Activated naive CD8-positive, alpha-beta T cell treated with anti-CD3 and anti-CD28 coated beads for 36 hours (primary cell): ENCODE measurements at places on chromosomes 7 and 10.

GRCh38 chr7:90320801-90321494 is at the start of gene FAM237B:
FAM237B (minus strand) TSS chr7:90321304; CDS start chr7:90319748, 1,556 bp downstream.
- DNase-seq: peak; percentile 20

DNA sequence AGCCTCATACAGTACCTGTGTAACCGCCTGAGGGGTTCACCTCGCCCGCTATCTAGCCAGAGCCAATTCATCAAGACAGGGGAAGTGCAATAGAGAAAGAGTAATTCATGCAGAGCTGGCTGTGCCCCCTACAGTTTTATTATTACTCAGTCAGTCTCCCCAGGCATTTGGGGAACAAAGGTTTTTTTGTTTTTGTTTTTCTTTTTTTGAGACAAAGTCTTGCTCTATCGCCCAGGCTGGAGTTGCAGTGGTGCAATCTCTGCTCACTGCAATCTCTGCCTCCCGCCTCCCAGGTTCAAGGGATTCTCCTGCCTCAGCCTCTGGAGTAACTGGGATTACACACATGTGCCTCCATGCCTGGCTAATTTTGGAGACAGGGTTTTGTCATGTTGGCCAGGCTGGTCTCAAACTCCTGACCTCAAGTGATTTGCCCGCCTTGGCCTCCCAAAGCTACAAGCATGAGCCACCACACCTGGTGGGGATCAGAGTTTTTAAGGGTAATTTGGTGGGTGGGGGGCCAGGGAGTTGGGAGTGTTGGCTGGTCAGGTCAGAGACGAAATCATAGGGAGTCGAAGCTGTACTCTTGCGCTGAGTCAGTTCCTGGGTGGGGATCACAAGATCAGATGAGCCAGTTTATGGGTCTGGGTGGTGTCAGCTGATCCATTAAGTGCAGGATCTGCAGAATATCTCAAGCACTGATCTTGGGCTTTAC is 116.5 kb downstream of the MARCHF5 start:
- DNase-seq: no peak

DNA sequence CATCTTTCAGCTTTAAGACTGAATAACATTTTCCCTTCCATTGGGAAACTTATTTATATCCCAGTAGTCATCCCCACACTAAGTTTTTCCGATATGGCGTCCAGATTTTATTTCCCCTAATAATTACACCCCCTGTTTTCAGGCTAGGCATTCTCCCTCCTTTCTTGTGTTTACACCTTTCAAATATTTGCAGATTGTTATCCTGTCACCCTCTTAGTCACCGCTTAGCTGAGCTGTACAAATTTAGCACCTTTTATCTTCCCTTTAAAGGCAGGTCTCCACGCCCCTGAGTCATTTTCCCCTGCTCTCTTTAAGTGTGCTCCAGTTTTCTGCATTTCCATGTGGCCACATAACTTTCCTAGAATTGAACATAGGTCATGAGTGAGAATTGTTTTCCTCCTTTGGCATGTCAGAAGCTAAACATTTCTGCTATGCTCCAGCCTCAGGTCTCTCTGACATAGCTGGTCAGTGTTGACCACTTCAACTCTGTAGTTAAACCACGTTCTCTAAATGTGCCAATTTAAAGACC is 47.4 kb downstream of the LRRC4 start:
- DNase-seq: no peak

DNA sequence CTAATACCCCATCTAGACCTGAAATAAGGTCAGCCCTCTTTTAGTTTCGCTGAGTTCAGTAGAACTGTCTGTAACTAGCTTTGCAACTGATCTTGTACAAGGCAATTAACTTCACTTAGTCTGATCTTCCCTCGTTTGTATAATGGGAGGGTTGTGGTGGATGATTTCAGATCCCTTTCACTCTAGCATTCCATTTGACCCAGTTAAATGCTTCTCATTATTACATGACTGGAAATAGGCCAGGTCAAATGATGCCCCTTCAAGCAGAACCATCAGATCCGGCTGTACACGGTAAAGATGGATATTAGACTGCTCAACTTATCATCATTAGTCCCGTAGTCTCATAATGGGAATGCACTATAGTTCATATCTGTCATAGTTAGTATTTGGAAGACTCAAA is 1009.0 kb downstream of the LRMDA start:
- DNase-seq: no peak

GRCh38 chr10:112955582-112956421 is 5.8 kb downstream of the TCF7L2 start:
- no peak for DNase-seq

GRCh38 chr10:37992083-37992482 is 15.6 kb upstream of the ZNF25 start:
- no peak for DNase-seq

GRCh38 chr10:12077580-12078180 is 8.9 kb downstream of the DHTKD1 start:
- DNase-seq: no peak

DNA sequence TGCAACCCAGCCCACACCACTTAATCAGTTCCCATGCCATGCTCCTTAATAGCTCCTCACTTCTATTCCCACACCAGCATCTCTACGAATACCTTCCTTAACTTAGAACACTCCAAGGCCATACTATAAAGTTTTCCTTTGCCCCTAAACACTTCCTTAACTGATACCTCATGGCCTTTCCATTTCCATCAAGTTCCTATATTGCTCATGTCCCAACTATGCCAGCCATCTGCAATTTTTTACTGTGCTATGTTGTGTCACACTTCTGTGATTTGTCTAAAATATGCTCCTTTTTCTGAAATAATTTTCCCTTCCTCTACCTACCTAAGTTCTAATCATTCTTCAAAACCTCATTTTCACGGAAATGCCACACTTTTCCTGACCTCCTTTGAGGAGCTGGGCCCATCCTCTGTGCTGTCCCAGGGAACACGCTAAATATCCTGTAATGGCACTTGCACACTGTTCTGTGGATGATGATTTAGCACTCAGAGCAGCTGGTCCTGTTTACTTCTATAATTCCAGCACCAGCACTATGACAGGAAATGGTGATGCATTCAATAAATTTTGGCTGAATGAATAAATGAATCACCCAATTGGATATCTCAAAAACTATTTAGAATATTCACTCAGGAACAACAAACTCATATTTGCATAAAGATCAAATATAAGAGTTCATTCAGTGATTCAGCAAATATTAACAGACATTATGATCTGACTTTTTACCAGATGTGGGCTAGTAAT is 266.5 kb upstream of the HGF start:
- no peak for DNase-seq

- no peak for DNase-seq
Measured at GRCh38 chr7:130506358-130506757, 14.5 kb downstream of the MEST start.

- no peak for DNase-seq
Measured at GRCh38 chr7:87361320-87361719, 15.9 kb downstream of the CROT start.

DNA sequence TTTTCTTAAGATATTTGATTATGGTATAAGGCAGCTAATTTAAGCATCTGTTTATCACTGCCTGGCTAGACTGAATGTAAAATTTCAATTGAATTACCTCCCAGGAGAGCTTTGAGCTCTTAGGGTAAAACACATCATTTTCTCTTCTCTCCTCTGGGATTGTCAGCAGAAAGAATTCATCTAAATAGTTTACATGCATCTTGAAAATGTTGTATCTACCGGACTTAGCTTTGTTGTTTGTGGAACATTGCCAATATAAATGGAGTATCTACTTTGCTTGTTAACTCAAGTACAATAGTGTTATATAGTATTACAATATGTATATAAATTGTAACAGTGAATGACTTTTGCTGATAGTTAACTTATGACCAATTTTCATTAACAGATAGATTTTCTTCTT is 73.3 kb downstream of the TAF3 start:
- DNase-seq: no peak

DNA sequence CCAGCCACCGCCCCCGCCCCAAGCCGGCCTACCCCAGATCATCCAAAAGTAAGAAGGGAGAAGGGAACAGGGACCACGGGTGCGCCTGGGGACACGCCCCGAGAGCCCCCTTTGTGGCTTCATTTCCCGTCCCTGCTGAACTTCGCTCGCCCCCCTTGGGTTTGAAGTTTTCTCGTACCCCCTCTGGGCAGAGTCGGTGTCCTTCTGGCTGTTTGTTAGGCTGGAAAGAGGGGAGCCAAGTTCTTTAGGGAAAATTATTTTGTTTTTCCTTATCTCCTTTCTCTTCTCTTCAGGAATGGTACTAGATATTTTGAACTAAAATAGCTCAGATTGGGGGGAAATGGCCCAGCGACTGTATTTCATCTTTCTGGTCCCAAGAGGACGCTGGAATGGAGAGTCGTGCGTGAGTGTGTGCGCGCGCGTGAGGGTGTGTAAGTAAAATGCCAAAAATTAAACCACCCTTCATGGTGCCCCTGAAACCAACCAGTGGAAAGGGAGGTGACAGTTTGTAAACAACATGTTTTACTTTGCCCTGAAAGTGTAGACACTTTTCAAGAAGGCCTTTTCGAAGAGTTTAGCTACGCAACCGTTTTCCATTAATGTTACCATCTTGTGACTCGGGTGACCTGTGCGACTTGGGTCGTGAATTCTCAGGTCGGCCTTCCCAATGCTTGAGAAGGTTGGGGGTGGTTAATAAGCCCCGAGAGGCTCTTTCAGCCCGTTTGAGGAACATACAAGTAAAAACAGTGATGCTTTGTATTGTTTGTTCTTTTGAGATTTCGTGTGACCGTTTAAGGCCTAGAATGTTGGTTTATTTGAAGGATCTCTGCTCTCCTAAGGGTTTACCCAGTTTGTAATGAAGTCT is 694 bp downstream of the RBM20 start:
- no peak for DNase-seq

DNA sequence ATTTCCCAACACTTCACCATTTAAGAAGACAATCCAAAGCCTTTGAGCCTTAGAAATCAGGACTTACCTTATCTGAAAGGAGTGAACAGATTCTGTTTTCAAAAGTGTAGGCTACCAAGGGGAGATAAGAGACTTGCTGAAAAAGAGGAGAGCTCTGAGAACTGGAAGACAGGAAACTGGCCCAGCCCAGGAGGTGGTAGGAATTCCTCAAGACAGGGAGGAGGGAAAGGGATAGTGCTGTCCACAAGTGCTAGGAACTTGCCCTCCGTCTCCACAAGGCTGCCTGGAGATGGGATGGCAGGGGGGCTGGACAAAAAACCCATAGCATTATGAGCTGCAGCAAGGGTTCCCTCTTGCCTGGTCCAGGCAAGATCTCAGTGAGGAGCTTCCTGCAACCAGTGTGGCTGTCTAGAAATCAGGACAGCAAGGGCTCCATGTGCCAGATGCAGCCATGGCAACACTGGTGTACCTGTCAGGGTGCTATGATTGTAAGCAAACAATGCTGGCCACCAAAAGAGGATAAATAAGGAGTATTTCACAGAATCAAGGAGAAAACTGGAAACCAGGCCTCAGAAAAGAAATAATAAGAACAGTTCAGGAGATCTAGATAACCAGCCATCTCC is 22.7 kb upstream of the FRMD4A start:
- no peak for DNase-seq

GRCh38 chr10:94123258-94123995 is 129.7 kb downstream of the PLCE1 start:
- DNase-seq: no peak

- peak; percentile 68 for DNase-seq
Measured at GRCh38 chr10:6647811-6648526, 67.9 kb upstream of the PRKCQ start.
